ENCODE measurements at places on chromosomes 1 and 21.

GRCh38 chr1:20678599-20678998 is 17.4 kb upstream of the DDOST start:
- DNase-seq, result no peak

- DNase-seq, result peak; percentile 73
Measured at GRCh38 chr1:181166377-181167196, 78.1 kb downstream of the IER5 start.

DNA sequence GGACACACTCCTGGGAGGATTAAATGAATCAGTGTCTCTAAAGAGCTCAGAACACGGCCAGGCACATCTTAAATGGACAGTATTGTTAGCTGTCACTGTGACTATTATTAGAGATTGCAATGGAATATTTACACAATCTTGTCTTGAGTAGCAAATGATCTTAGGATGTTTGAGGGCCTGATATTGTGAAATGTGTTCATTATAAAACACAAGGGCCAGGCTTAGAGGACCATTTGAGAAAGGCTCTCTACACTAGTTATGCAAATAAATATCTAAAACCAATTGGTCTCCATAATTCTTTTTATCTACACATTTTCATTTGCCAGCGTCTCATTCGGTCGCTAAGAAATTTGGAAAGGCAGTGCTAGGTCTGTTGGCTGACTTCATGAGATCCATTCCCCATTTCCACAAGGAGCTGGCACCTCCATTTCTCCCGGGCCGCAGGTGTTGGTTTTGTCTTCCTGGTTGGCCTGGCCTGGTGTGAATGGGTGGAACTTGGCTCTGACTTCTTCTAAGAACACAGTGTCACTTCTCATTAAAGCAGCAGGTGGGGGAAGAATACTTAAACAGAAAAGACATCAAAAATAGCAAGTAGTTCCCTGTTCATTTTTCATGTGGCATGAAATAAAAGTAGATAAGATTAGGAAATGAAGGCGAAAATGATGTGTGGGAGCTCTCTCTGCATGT is 56.0 kb upstream of the PLXNA2 start:
- DNase-seq, result no peak

DNA sequence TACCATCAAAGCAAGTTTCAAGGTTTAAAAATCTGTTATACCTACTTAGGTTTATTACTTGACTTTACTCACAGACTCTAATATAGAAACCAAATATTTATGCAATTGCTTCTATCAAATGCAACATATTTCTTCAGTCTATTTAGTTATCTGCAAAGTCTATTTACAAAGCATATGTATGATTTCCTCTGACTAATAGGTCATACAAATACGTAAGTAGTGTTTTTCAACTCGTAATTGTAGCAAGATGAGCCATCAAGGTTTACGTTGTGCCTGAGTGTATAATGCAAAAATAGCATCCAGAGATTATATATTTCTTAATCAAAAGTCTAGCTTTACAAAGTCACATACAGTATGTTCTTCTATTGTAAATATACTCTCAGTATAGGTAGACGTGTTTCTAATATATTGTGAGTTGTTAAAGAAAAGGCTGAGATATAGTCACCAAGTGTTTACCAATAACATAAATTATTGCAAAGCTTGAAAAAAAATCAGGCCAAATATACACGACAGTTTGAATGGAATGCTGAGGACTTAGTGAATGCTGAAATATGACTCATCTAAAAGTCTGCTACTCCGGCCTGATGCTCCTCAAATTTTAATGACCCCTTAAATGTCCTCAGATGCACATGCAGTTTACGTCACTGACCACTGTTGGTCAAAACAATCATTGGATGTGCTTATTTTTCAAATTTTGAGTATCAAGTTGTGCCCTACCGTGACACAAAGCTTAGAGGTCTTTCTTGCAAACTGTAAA is 48.4 kb downstream of the ADAMTS5 start:
- peak; percentile 61 for DNase-seq

DNA sequence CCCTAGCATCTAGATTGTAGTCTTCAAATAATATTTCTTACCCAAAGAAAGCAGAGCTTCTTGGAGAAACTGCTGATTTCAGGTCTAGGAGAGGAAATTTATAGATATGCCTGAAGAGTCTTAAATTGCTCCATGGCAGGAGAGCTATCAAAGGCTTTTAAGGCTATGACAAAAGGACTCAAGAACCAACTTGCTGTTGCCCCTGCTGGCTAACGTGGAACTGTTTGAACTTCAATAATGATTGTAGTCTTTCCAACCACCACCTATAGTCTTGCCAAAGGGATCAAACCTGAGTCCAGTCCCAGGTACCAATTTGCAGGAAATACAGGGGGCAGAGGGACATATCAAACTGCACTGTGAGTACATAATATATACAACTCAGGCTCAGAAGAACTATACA is 336.2 kb upstream of the ESRRG start:
- no peak for DNase-seq

DNA sequence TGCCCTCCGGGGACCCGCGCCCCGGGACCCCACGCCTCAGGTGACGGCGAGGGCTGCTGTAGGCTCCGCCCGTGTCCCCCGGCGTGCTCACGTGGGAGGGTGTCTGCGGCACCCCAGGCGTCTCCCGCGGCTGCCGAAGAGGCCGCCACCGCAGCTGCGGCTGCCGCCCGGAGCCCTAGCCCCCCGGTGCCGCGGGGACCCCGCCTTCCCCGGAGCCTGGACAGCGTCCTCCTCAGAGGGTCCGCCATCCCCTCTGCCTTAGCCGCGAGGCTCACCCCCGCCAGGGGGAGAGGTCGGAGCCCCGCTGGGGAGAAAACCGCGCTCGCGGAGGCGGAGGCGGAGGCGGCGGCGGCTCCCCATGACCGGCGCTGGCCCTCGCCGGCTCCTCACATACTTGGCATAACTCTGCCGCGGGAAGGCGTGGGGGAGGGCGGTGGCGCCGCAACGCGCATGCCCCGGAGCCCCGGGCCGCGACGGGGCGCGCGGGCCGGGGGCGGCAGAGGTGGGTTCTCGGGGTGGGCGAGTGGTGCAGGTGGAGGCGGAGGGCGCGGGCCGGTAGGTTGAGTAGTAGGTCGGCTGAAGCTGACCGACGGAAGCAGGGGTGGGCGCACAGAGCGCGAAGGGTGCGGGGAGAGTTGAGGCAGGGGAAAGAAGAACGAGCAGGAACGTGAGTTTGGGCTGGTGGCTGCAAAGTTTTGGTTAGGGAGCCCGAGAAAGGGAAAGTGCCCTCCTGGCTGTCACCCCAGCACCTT is 700 bp upstream of the SYDE2 start:
- DNase-seq, result peak; percentile 51

DNA sequence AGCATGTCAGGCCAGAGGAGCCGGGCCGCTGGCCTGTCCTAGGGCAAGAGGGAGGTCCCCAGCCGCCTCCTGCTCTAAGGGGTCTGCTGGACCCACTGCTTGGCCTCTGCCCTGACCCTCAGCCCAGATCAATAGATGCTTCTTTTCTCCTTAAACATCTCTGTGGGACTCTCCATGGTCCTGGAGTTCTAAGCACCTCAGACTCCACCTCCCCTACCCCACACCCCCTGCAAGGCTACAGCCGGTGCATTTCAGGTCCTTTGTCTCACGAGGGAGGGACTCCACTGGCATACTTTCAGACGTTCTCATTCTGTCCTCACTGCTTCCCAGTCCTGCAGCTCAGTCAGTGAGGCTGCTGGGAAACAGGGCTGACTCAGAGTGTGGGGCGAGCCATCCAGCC is 11.0 kb downstream of the CNTN2 start:
- DNase-seq, result no peak

- peak; percentile 75 for DNase-seq
Measured at GRCh38 chr21:32403201-32403777, 9.2 kb upstream of the EVA1C start.

Measured in brain microvascular endothelial cell (primary cell).